ENCODE measurements at places on chromosomes 16 and 17.

DNA sequence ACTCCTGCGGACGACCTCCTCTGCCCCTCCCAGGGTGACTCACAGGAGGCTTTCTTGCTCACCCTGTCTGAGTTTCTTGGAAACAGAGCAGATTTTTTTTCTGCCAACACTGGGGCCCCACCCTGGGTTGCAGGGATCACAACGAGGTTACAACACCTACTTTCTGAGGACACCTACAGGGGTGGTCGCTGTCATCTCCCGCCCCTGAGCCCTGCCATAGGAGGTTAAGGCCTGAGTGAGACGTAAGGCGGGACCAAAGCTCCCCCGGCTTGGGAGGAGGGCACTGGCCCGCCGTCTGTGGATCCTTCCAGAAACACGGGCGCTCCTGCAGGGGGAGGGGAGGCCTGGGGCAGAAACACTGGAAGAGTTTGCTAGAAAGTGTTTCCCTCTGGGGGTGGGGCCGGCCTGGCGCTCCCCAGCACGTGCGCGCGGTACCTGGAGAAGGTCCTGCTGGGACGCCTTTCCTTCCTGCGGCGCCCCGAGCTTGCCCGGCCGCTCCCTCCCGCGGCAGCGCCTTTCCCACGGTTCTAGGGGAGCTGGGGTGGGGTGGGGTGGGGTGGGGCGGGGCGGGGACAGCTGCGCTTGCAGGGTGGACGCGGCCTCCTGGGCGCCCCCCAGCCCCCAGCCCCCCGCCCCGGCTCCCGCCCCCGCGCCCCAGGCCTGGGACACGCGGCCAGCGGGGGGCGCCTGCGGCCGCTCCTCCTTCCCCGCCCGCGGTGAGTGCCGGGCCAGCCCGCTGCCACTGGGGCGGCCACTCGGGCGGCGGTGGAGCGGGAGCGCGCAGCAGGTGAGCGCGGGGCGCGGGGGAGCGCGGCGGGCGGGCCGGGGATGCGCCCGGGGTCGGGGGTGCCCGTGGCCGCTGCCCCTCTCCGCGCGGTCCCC, 20.7 kb upstream of the ADCY7 start:
- DNase-seq, result peak; percentile 76

DNA sequence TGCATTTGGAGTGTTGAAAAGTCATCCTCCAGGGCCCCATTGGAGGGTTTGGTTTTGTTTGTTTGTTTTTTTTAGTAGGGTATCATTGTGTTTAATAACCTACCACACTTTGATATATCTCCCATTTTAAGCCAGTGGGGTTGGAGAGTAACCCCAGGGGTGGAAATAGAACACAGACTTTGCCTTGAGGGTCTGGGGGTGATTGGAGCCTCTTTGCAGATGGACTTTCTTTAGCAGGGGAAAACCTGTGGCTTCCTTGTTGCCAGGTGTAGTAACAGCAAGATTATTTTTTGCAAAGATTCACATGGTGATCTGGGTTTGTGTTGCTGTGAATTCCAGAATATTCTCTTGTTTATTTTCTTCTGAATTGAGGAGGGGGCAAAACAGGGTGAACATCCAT, 1.5 kb downstream of the ABCC1 start:
- DNase-seq, result no peak

DNA sequence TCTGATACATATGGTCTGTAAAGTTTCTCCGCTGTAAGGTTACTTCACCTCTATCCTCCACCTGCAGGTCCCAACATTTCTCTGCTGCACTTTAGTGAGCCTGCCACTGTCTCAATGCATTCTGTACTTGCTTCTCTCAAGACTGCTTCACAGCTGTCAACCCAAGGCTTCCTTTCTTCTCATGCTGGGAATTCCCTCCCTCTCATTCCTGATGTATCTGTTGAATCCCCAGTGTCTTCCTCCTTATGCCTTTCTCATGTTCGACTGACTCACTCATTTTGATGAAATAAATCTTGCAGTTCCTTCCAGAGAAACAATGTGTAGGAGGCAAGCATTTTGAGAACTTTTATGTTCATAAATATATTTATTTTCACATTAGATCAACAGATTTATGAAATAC, 288.3 kb downstream of the CNTNAP4 start:
- DNase-seq, result no peak

- no peak for DNase-seq
These were observed 31.3 kb upstream of the MRPS23 start for GRCh38 chr17:57881143-57881542.

GRCh38 chr17:45873728-45874127, 20.6 kb upstream of the MAPT start:
- no peak for DNase-seq

GRCh38 chr16:81405702-81406113, 38.9 kb upstream of the CMIP start:
- no peak for DNase-seq

DNA sequence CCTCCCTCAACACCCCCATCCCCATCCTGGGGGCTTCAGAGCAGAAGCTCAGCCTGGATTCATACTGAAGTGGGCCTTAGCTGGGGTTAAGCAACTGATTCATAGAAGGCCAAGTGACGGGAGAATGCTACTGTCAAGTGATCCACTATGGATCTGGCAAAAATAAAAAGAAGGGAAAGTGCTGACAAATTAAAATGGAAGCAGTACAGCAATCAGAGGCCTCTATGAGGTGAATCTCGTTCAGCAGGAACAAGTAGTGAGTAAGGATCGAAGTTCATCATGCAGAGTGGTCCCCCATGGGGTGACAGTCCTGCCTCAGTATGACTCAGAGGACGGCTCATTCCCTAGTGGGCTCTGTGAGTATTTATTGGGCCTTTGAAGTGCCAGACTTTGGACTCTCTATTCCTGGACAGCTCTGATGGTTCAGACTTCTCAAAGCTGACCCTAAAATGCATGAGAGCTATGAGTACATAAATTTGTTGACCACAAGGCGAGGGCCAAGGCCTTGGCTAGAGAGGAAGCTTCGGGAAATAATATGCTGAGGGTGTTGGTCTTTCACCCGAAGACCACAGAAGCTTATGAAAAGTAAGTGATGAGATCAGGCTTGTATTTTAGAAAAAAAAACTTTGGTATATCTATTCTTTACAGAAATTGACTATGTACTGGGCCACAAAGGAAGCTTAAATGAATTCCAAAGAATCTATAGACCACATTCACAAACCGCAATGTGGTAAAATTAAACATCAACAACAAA, 5.3 kb upstream of the NSMCE1 start:
- no peak for DNase-seq

- DNase-seq, result no peak
These were observed 6.2 kb downstream of the TNP2 start for GRCh38 chr16:11262915-11263314.

GRCh38 chr17:36184023-36184765, 7.8 kb upstream of the TBC1D3B start:
- peak; percentile 7 for DNase-seq

GRCh38 chr17:55320594-55321426, 56.0 kb downstream of the HLF start:
- DNase-seq, result no peak

DNA sequence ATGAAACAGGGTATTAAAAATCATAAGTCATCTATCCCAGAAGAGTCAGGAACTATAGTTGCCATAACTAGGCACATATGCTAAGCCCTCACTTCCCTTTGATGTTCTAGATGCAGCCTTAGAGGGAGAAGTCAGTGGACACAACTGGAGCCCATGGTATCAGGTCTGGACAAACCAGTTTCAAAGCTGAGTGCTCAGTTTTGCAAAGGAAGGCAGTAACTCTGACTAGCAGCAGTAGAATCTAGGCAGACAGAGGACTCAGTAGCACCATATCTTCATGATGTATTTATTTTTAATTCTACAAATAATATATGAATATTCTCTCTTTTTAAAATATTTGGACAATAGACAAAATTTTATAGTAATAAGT, 11.7 kb upstream of the FAM20A start:
- no peak for DNase-seq

- DNase-seq, result peak; percentile 22
These were observed 2.4 kb downstream of the FBRS start for GRCh38 chr16:30660424-30661261.

GRCh38 chr16:89170346-89171215, 967 bp upstream of the CDH15 start:
- no peak for DNase-seq

- no peak for DNase-seq
These were observed 3.5 kb downstream of the CACNG4 start for GRCh38 chr17:66967837-66968543.

DNA sequence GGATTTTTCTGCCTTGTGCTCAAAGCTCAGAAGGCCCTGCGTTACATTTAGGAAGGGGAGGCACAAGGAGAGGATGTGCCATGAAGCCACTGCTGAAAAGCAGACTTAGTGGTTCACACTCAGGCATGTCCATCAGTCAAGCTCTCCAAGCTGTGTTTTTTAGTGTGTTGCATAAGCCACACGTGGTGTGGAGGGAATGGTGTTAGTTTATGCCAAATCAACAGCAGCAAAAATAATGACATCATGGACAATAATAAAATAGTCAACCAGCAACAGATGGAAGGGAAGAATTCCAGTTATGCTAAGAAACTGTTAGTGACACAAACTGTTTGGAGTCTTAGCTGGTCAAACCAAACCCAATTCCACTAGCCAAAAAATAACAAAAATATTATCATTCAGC, 438.3 kb downstream of the NPIPA7 start:
- no peak for DNase-seq

- peak; percentile 73 for DNase-seq
These were observed 26.4 kb upstream of the HLF start for GRCh38 chr17:55238179-55238930.

DNA sequence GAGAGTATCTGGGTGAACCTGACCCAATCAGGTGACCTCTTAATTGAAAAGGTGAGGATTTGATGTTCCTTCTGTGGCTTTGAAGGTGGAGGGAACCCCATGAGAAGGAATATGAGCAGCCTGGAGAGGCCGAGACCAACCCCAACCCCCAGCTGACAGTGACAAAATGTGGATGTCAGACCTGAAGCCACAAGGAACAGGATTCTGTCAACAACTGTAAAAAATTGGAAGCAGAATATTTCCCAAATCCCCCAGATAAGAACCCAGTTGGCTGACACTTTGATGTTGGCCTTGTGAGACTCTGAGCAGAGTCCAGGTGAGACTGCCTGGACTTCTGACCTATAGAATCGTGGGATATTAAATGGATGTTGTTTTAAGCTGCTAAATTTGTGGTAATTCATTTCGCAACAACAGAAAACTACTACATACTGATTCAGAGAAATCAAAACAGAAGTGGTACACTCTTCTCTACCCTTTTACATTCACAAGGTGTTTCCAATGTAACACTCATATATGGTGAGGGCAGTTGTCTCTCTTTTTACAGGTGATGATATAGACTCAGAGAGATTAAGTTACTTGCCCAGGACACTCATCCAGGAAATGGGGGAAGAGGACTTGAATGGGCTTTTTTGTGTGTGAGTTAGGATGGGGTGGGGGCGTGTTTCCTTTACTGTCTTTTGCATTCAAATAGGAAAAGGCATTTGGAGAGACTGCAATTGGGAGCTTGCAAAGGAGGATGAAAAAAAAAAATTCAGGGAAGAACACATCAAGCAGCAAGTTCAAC, 29.8 kb upstream of the SALL1 start:
- no peak for DNase-seq

DNA sequence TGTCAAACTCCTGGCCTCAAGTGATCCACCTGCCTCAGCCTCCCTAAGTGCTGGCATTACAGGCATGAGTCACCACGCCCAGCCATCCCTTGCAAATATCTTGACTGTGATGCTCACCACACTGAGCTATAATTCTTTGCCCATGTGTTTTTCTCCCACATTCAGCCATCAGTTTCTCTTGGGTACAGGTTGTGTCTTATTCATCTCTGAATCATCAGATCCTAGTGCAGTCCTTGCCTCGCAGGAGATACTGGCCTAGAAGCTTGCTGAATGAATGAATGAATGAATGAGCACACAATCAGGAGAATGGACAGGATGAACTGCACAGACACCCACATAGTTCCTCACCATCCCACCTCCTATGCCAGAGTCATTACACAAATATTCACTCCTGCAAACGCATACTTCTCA, 24.4 kb upstream of the ETV4 start:
- no peak for DNase-seq

GRCh38 chr17:45022288-45022648, 29.2 kb downstream of the DCAKD start:
- no peak for DNase-seq

GRCh38 chr17:59423903-59424302, 92.4 kb downstream of the YPEL2 start:
- DNase-seq, result no peak

GRCh38 chr17:32995416-32996045, 3.9 kb downstream of the SPACA3 start:
- no peak for DNase-seq

DNA sequence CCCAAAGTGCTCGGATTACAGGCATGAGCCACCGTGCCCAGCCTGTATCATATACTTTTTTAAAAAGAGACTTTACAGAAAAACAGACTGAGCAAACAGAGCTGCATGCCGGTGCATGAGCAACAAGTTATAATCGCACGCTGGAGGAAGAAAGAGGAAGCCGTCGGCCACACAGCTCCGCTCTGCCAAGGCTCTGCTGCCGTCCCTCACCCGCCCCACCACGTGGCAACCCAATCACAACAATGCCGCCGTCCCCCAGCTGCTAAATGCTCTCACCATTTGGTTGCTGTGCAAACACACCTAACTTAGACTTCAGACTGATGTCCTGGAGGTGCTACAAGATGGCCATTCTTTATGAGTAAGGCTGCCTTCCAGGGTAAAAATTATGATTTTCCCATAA, 83.5 kb downstream of the ADCY9 start:
- DNase-seq, result peak; percentile 62
